ENCODE measurements at places on chromosomes 12 and 14.

DNA sequence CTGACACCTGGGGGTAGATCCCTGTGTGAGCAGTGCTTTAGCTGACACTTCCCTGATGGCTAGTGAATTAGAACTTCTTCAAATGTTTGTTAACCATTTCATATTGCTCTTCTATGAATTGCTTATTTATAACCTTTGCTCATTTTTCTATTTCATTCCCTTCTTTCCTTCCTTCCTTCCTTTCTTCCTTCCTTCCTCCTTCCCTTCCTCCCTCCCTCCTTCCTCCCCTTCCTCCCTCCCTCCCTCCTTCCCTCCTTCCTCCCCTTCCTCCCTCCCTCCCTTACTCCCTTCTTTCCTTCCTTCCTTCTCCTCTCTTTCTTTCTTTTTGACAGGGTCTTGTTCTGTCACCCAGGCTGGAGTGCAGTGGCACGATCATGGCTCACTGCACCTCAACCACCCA lies 23.3 kb upstream of the CEP170B start:
- no peak for DNase-seq

DNA sequence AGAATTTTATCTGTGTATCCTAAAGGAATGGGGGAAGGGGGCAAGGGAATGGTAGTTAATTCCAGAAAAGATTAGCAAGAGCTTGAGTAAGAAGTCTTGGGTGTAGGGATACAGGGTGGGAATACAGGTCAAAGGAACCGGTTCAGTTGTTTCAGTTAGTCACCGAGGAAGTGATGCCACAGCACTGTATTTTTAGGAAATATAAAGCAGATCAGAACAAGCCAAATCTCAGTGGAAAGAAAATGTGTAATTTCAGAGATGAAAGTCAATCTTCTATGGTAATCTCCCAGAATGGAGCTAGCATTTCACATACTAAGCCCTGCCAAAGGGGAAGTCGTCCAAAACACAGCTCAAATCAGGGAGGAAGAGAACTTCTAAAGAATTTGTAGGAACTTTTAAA lies 4.7 kb upstream of the TUBA1C start:
- no peak for DNase-seq

- DNase-seq, result no peak
Observed at GRCh38 chr12:6092784-6093722, 31.4 kb downstream of the VWF start.

GRCh38 chr12:3204730-3205531 lies 127.8 kb downstream of the TSPAN9 start:
- no peak for DNase-seq

GRCh38 chr14:51357250-51357649 lies 117.2 kb downstream of the TMX1 start:
- DNase-seq, result no peak

DNA sequence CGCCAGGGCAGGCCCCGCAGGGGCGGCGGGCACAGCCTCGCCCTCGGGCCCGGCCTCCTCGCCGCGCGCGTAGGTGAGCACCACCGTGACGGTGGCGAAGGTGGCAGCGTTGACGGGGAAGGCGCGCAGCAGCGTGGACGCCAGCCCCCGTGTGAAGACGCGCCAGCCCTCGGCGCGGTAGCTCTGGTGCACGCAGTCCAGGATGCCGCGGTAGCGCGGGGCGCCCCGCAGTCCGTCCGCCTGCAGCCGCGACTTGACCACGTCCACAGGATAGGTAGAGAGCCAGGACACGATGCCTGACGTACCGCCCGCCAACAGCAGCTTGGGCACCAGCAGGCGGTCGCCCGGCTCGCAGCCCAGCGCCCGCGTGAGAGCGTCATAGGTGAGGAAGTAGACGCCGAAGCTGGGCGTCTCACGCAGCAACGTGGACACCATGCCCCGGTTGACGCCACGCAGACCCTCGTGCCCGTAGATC lies 13.9 kb downstream of the SLC25A29 start:
- DNase-seq, result no peak

- DNase-seq, result no peak
Observed at GRCh38 chr14:32817780-32818179, 120.9 kb upstream of the NPAS3 start.

DNA sequence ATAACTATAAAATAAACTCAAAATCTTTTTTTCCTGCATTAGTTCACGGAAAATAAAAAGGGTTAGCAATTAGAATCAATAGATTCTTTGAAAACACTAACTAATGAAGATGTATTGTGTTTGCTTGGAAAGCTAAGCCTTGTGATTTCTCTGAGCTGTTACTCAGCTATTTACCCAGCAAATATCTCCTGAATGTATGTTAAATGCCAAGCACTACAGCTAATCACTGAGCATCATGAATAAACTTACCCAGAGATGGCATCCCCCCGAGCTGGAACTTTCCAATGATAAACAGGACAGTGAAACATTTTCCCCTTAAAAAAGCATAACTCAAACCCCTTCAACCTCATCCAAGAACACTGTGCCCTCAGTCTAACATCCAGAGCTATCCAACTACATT lies 71.2 kb downstream of the SLC2A13 start:
- DNase-seq, result no peak

DNA sequence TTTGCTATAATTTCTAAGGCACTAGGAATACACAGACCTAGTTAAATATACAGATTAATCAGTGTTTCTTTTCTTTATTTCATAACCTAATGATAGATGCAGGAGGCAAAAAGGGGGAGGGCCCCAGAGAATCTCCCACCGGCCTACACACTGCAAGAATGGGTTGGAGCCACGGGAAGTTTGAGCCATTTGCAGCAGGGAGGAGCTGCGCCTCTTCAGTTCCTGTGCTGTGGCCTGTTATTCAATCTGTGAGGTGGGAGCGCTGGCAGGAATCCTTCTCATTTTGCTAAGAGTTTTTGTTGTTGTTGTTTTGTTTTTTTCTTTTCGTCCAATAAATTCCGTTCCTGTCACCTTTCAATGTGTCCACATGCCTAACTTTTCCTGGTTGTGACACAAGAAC lies 251.3 kb upstream of the RPL10L start:
- DNase-seq, result no peak

Data from activated CD4-positive, alpha-beta T cell treated with anti-CD3 and anti-CD28 coated beads, Interleukin-2, Interleukin-4, amounts not matched to agents 100 ng/mL and 50 ng/mL, durations not matched to agents 16 hours and 8 hours (primary cell).